ENCODE measurements at places on chromosomes 7 and 10.

- no peak for DNase-seq
Observed at GRCh38 chr7:131000873-131001272, 266.9 kb upstream of the KLF14 start.

- DNase-seq: no peak
Observed at GRCh38 chr7:122302761-122303530, 1.6 kb downstream of the FEZF1 start.

GRCh38 chr7:298375-298702 lies 8.4 kb downstream of the FOXL3 start:
- no peak for DNase-seq

DNA sequence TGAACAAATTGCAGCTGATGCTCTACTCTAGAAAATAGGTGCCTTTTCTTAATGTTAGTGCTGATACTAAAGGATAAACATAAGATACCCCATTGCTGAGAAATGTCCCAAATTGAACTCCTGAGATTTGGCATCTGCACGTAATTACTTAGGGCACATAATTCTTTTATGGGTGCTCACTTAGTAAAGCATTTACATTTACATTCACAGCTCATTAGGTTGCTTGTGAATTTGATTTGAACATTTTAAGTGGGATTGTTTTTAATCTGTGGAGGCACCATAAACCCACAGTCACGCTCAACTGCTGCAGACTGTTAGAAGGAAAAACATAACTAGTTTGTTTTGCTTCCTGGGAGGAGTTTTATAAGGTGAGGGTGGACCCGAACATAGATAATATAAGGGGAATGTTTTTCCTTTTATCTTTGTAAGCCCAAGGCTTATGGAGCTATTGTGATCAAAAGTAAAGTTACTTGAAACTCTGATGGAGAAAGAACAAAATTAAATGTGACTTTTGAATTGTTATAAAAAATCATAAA lies 560.8 kb downstream of the REEP3 start:
- no peak for DNase-seq

- no peak for DNase-seq
Observed at GRCh38 chr10:97830064-97830463, 19.6 kb upstream of the GOLGA7B start.

DNA sequence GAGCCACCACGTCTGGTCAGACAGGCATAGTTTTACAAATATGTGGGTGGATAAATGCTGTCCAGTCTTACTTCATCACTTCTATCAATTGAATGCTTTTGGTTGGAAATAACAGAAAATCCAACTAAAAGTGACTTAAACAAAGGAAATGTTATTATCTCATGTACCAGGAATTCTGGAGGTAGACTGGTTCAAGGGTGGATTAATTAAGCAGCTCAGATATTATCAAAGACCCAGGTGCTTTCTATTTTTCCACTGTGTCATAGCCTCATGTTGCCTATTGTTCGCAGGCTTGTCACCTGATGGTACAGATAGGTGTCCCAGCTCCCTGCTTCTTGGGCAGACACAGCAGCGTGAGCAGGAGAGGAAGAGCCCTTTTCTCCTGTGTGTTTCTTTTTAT lies 156.1 kb upstream of the CTBP2 start:
- DNase-seq: no peak

GRCh38 chr7:46034056-46034768 lies 113.1 kb upstream of the IGFBP3 start:
- peak; percentile 95 for DNase-seq

DNA sequence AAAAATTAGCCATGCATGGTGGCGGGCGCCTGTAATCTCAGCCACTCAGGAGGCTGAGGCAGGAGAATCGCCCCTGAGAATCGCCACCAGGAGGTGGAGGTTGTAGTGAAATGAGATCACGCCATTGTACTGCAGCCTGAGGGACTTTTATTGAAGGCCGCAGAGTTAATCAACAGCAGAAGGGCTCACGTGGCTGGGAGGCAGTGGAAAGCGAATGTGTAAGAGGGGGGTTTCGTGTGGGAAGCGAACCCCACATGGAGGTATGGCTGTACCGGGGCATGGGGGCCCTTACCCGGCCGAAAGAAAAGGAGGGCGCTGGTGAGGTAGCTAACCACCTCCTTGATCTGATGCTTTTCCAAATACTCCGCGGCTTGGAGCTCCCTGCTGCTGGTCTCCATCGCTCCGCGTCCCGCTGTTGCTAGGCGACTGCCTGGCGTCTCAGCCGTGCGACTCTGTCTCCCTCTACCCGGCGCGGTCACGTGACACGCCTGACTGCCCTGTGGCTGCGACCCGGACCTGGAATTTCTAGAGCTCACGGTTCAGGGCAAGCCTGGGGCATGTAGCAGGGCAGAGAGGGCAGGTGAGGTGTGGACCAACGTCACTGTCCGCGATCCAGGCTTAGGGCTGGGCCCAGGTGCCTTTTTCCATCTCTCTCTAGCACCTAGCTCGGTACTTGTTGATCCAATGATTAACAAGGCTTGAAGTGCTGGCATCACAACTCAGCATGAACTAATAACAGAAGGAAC lies at the start of gene EFCAB10:
Gene EFCAB10 (minus strand): TSS at position 428 of the 746 bp plus-strand sequence. CDS start 30 bp downstream, at position 398.
- DNase-seq: peak; percentile 72

DNA sequence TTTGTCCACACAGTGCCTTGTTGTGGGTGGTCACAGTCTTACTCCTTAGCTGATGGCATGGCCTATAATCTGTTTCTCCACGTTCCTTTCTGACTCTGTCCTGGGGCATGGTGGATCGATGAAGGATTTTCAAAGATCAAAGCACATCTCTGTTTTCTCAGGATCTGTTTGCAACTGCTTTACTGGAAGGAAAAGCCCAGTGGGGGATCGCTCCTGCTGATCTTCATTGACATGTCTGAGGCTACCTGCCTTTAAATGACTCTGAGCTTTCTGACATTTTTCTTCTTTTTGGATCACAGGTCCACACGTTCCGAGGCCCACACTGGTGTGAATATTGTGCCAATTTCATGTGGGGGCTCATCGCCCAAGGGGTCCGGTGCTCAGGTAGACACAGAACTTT lies 68.0 kb upstream of the PRR15 start:
- no peak for DNase-seq

DNA sequence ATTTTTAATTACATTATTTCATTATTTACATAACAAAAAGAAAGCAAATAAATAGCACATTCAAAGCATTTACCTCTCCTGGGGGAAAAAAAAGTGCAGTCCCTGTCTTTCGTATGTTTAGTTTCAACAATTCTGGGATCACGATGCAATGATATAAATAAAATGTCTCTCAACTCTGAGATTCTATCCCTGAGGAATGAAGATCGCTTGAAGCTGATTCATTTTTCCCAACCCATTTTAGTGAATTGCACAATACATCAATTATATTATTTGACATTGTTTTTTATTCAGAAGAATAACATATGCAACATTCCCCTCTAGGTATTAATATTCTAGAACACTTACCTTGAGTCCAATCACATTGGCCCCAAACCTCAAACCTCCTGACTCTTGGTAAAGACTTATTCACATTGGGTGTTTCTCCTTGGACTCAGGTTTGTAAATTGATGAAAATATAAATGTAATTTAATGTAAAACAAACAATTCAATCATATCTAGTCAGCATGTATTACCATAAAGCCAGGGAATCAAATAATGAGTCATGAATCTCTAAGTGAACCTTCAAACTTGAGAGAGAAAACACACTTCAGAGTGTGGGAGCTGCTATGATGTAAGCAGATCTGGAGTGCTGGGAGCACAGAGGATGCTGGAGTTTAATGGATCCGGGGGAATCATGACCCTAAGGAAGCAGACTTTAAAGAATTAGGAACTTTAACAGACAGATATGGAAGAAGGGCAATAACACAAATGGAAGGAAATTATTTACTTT lies 5.3 kb upstream of the SCIN start:
- DNase-seq: no peak

GRCh38 chr10:70369498-70370018 lies 12.9 kb downstream of the LRRC20 start:
- no peak for DNase-seq

DNA sequence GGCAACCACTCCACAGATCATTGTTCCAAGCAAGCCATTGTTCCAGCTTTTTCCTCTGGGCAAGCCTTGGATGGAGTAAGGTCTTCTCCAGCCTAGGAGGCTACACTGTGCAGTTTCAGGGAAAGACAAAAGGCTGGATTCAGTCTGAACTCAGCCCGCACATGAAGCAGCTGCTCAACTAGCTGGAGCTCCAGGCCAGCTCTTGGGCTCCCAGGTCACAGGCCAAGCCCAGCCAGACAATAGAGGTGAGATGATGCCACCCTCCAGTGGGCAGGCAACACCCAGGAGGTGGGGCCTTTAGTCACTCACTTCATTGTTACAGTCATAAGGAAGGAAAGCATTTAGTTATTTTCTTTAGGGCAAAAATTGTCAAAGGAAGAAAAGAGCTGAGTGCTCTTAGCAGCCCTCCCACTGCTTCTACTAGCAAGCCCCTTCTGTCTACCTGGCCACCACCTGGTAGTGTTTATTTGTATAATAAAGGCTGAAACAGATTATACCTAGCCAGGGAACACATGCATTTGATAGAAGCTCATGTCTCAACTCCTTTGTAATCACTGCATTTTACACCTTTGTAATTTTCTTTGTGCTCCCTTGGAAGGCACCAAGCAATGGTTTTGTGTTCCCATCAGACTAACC lies 253.4 kb downstream of the WDR11 start:
- no peak for DNase-seq

DNA sequence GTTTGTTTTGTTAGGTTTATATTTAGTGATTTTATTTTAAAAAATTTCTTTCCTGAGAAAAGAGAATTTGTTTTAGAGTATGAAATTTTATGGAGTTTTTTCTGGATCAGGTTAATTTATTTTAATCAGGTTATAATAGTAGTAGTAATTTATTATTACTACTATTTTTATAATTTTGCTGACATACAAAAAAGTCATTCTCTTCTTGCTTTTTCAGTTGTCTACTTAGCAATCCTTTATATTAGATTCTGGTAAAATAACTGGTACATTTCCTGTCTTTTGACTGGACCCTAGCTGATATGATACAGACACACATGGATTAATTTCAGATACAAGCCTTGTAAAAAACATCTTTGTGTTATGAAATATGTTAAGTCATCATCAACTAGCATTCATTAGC lies 5.3 kb downstream of the CASD1 start:
- DNase-seq: no peak

DNA sequence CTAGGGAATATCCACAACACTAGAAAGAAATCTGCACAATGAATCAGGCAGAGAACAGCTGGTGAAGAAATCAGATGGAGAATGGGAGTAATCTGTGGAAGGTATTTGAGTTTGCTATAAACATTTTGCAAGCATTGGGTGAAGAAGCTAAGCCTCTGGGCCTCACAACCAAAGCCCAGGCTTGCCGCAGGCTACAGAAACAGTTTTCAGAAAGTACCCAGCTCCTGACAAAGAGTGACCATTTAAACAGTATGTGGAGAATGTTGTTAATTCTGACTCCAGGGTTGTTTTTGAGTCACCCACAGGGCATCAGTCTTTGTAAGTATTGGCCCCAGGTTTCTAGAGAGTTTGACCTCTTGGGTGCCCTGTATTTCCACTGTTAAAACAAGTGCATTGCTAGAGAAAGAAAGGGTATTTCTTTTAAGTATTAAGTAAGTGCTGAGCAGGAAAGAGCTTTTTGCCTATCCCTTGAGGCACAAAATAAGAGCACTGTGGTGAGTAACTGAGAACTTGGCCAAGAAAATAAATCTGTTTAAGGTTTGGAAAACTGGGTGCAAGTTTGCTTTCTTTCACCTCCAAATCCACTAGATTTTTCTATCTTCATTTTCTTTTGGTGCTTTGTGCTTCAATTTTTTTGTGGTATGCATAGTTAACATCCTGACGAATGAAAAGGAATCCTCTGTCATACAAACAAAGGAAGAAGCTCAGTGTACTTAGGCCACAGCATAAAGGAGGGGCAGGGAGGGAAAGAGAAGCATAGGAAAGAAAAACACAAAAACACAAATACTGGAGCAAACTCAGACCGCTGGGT lies 691.8 kb downstream of the SUGCT start:
- peak; percentile 95 for DNase-seq

GRCh38 chr7:3978839-3979238 lies 677.8 kb downstream of the SDK1 start:
- no peak for DNase-seq

DNA sequence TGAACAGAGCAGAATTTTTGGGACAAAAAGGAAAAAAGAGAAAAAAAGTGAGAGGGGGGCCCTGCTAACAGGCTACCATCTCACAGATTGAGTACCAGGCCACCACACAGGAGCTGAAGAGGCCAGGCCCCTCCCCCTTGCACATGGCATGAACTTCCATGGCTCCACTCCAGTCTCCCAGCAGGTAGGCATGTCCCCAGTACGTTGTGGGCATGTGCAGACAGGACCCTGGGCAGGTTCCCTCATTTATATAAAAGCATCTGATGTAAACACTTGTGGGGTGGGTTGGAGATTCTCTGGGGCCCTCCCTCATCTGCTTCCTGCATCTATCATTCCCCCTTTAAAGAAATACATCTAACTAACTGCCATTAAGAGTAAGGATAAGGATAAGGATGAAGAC lies 45.0 kb upstream of the AKR1C1 start:
- DNase-seq: no peak

DNA sequence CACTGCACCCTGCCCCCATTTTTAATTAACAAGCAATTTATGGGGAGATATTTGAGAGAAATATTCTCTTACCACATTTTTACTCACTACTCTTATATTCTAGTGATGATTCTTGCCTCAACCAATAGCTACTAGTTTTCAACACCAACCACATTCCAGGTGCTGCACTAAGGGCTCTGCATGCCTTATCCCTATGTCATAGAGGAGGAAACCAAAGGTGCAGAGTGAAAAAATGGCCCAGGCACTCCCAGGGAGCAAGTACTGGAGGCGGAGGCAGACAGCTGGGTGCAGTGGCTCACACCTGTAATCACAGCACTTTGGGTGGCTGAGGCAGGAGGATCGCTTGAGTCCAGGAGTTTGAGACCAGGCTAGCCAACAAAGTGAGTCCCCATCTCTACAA lies 35.5 kb upstream of the TPST1 start:
- DNase-seq: no peak

GRCh38 chr7:120714945-120715344 lies 143.0 kb downstream of the TSPAN12 start:
- no peak for DNase-seq

GRCh38 chr10:95832216-95833041 lies 75.3 kb upstream of the CC2D2B start:
- DNase-seq: no peak
